Brain pericyte (primary cell): ENCODE measurements at places on chromosomes 16 and 17.
A peak's percentile ranks its signal among the peaks of the same experiment; 100 is the strongest.

DNA sequence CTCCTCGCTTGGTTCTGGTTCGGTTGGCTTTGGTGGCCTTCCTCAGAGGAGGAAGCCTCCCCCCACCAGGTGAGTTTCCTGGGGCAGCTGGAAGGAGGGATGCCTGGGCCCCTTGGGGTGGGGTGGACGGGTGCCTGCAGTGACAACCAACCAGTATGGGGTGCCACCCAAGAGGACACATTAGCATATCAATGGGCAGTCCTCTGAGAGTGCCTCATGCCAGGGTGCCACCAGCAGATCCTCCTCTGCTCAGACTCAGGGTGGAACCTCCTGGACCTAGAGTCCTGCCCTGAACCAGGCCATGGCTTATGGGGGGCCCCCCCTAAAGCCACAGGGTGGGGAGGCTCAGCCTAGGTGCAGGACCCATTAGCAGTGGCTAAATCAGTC lies 2.7 kb downstream of the PPP1R1B start:
- no peak for DNase-seq

DNA sequence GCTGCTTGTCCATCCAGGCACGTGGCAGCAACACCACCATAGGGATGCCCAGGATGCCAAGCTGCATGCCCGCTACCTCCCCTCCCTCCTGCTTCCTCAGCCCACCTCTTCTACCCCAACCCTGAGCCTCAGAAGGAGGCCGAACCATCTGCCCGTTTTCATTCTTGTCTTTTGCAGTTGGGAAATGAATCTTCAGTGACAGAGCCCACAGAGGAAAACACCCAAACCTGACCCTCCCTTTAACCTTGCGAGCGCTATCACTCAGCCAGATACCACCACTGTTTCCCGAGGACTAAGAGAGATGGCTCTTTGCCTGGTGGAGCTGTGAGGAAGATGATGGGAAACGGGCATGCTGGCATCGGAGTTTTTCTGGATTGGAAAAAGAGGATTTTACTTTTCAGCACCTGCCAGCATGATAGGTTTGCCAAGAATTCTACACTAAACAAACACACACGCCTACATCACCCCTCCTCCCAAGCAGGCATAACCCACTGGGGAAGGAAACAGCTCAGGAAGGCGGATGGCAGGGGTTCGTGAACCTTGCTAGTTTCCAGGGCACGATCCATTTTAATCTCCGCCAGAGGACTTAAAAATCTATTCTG lies 457.4 kb downstream of the SLC39A11 start:
- DNase-seq: no peak

DNA sequence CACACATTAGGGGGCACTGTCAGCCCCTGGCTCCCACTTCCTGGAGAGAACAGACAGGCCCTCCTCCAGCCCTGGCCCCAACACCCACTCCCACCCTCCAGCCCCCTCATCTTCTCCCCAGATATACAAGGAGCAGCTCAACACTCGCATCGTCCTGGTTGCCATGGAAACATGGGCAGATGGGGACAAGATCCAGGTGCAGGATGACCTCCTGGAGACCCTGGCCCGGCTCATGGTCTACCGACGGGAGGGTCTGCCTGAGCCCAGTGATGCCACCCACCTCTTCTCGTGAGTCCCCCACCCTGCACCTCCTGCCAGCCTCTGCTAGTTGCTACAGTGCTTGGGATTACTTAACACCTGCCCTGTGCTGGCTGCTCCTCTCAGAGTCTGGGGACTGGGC lies 14.4 kb downstream of the ADAM11 start:
- DNase-seq: no peak

GRCh38 chr17:61251939-61252865 lies 147.4 kb upstream of the TBX2 start:
- DNase-seq: peak; percentile 99

DNA sequence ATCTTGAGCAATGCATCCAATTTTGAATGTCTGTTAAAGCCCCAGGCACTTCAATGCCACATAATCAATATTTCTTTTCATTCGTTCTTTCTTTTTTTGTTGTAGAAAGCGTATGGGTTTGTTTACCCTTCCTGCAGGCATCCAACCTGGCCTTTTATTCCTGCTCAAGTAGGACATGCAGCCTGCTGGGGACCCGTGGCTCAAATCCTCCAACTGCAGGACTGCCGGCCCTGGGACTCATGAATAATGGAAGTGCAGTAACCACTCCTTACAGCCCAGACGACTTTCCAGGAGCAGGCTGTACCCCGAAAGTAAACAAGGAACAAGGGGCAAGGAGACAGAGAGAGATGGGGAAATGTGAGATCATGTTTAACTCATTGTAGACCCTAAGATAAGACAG lies 126.4 kb downstream of the SALL1 start:
- DNase-seq: no peak

DNA sequence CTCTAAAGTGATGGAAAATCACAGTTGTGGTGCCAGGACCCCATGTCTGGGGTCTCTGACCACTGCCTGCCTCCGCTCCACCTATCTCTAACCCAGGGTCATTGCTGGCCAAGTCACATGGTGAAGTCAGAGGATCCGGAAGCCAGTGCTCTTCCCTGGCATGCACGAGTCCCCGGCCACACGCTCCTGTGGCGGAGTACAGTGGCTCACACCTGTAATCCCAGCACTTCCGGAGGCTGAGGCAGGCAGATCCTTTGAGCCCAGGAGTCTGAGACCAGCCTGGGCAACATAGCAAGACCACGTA lies 21.5 kb upstream of the RBFOX3 start:
- DNase-seq: no peak

GRCh38 chr16:25692351-25692741 lies 587 bp downstream of the HS3ST4 start:
- DNase-seq: no peak

GRCh38 chr17:12619459-12620199 lies 46.1 kb upstream of the MYOCD start:
- DNase-seq: no peak

- DNase-seq: no peak
These were observed 16.2 kb downstream of the MYLK3 start for GRCh38 chr16:46731691-46732555.

GRCh38 chr16:89556750-89557689 lies 3.5 kb upstream of the RPL13 start:
- no peak for DNase-seq

DNA sequence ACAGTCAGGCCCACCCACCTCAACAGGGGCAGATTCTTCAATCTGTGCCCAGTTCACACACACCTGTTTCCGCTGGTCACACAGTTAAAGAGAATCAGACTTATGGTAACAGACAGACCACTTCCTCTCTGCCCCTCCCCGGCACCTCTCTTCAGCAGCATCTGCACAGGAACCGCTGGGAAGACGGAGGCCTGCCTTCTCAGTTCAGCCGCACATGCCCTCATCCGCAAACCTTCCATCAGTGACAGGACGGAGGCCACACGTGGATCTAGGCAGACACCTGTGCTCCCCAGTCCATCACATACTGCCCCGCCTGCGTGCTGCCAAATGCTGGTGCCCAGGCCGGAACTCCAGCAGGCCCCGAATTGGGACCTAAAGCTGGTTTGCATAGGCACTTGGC lies 10.3 kb downstream of the PHB1 start:
- no peak for DNase-seq

GRCh38 chr16:72134507-72134906 lies 37.4 kb downstream of the PMFBP1 start:
- no peak for DNase-seq

GRCh38 chr16:46850619-46851555 lies 19.9 kb upstream of the C16orf87 start:
- no peak for DNase-seq

- DNase-seq: no peak
These were observed 30.5 kb downstream of the CDH13 start for GRCh38 chr16:82657239-82657638.

DNA sequence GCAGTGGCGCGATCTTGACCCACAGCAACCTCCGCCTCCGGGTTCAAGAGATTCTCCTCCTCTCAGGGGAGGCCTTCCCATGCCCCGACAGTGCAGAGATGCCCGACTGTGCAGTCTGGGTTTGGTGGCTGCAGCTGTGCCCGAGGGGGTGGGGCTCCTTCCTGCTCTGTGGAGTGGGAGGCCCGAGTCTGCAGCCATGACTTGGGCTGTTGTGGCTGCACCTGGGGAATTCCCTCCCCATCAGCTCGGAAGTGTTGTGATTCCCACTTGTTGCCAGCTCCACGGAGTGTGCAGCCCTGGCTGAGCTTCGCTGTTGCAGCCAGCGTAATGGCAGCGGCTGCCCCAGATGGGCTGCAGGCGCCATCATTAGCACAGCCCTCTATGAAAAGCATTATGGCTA lies 66.4 kb upstream of the SMIM36 start:
- DNase-seq: no peak

GRCh38 chr16:48101069-48101674 lies 54.6 kb downstream of the ABCC12 start:
- DNase-seq: no peak

GRCh38 chr16:1771864-1772361 lies 570 bp upstream of the NME3 start:
- no peak for DNase-seq

DNA sequence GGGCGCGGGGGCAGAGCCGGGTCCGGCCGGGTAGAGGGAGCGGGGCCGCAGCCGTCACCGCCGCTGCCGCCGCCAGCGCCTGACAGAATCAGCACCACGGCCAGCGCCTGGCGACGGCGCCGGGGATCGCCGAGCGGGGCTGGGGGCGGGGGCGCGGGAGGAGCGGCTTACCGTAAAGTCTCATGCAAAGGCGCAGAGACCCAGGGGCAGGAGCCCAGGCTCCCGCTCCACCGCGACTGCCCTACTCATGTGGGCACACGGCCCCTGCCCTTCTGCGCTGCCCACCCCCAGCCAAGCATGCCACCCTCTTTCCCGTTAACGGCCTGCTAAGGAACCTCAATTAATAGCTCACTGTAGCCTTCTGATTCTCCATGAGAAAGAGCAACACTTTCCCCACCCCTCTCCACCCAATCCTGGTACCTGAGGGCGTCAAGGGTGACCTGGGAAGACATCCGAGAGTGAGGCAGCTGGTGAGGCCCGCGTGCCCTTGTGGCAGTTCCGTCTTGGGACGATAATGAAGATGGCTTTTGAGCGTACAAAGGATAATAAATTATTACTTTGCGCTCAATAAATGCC lies at the start of gene SEZ6:
Gene SEZ6, minus strand, starts transcription at position 98 of the 576 bp plus-strand sequence. CDS start 164 bp downstream, outside the sequence.
- DNase-seq: no peak

- no peak for DNase-seq
These were observed 172.7 kb upstream of the CCL2 start for GRCh38 chr17:34082404-34082803.

- peak; percentile 83 for DNase-seq
These were observed 117.4 kb downstream of the HIC1 start for GRCh38 chr17:2172077-2172851.

GRCh38 chr16:68460067-68460466 lies 11.8 kb upstream of the SMPD3 start:
- no peak for DNase-seq

- DNase-seq: no peak
These were observed 22.0 kb downstream of the FLYWCH1 start for GRCh38 chr16:2933701-2934100.

DNA sequence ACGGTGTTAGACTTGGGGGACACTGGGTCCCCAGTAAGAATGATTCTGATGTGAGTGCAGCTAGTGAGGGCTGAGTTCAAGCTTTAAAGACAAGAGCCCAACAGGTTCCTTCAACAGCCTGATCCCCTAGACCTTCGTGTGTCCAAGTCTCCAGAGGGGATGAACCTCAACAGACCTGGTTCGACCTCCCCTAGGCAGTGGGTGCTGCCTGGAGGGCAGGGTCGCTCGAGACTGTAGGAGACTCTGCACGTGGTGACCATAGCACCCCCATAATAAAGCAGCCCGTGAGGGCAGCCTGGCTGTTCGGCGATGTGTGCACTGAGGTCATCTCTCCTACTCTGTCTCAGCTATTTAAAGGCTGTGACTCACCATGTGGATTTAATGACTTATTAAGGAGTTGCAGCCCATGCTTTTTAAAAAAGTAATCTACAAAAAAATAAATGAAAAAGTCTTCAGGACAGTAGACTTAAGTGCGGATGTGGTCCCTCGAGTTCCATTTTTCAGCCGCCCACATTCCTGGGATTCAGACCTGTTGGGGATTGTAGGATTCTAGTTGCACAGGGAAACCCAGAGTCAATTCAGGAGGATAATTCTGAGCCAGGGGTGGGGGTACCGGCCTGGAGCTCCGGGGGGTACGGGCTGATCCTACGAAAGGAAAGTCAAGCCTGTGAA lies 23.4 kb upstream of the METRNL start:
- DNase-seq: no peak

DNA sequence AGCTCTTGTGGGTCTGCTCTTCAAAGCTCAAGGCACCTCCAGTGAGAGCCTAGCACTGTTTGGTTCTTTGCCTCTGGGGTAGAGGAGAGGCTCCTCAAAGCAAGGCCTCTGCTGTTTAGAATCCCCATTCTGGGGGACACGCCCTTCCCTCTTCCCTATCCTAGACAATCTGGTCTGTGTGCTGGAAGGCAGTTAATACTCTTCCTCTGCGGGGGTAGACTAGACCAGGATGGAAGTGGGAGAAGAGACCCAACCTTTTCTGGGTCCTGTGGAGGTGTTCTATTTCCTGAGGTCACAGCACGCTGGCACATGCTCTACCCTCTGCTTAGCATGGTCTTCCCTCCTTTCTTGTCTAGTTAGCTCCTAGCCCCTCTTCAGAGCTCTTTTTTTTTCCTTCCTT lies 7.7 kb downstream of the ERAL1 start:
- no peak for DNase-seq

DNA sequence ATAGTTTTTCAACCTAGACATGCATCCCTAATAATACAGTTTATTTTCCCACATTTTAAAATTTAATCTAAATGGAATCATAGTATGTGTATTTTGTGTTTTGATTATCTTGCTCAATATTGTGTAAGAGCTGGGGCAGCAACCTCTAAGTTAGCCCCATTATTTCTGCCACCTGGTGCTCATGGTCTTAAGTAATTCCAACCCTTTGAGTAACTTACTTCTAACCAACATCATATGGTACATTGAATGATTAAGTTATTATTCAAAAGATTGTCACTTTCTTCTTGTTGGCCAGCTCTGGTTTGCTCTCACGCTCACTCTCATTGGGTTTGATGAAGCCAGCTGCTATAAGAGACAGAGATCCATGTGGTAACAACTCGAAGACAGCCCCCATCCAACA lies 3.9 kb upstream of the KRTAP4-3 start:
- no peak for DNase-seq

DNA sequence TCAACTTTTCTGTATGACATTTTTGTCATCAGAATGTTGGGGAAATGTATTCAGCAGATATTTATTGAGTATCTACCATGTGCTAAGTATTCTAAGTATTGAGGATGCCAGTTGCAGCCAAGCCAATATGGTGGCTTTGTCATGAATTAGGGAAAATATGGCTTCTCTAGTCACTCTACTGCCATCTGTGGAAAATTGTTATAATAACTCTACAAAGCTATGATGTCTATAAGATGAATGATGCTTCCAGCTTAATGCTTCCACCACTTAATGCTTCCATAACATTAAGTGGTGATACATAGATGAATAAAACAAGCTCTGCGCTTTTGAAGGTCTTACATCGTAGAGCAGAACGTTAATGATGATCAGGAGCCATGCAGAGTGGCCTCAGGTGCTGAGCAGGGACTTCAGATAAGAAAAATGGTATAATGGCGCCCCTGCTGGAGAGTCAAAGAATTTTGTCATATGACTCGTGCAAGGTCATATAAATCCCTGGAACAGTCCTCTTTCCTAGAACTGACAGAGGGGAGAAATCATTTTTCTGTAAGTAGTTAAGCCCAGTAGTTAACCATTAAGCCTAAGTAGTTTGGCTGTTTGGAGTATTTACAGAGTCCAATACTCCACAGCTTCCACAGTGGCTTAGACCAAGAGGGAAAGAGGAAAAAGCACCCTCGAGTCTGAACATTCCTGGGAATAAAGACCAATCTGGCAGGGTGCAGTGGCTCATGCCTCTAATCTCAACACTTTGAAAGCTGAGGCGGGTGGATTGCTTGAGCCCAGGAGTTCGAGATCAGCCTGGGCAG lies 2.7 kb upstream of the TMIGD1 start:
- DNase-seq: no peak

GRCh38 chr17:7280519-7281073 lies 922 bp upstream of the SLC2A4 start:
- DNase-seq: peak; percentile 36
